Hematopoietic multipotent progenitor cell treated with erythropoietin and hydrocortisone succinate and interleukin-3 and kit ligand, for 15 days (in vitro differentiated cells): ENCODE measurements at places on chromosomes 13 and 19.
A peak's percentile ranks its signal among the peaks of the same experiment; 100 is the strongest.

DNA sequence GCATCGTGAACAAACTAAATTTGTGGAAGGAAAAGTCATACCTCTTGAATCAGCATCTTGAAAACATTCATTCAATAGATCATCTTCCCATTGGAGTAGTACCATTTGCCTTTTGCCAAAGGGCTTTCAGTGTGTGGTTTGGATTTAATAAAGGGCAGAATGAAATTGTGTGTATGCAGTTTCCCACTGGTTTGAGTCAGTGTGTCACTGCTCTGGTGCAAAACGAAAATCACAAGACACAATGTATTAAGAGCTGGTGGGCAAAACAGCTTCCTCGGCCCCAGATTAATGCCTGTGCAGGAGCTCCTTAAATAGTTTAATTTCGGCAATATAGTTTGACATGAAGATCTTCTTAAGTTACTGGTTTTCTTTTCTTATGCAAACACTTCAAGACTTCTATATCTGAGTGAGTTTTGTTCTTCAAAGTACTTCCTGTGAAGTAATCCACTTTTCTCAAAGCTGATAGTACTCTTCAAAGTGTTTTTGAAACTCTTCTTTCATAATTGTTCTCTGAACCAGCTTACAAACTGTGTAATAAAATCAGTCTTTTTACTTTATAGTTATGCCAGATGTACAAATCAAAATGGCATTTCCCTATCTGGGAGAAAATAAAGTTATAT is 32.1 kb downstream of the RASL11A start:
- DNase-seq, result no peak

GRCh38 chr19:6236310-6237291 is 43.2 kb downstream of the MLLT1 start:
- DNase-seq, result no peak

DNA sequence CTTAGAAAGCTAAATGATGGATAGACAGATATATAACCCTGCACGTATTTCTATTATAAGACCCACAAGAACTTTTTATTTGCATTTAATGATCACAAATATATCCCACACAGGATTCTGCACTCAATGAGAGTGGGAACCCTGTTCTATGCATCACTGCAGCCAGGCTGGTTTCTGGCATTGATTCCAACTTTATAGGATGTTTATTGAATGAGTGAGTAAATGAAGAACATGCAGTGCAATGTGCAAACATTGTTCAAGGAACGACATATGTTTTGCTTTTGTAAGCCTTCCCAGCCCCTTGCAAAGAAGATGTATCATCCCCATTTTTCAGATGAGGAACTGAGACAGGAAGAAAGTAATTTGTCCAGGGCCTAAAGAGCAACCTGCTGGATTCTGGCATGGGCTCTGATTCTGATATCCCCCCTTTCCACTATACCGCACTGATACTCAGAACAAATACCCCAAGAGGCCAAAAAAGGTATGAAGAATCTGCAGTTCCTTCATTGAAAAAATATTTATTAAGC is 246.3 kb downstream of the LACC1 start:
- DNase-seq, result no peak

DNA sequence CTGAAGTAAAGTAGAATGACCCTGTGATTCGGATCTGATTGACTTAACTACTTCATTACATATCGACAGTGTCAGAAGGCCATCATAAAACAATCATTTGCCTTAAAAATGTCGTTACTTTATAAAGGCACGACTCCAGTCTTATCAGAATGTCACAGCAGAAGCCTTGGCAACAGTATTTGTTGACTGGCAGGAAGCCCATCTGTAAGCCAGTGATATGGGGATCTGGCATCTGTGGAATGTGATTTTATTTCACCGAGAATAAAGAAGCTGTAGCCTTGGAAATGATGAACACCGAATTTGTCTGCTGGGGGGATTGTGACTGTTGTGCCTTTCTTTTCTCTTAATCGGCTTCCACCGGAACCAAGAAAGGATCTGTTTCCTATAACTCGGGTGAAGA is 362.5 kb downstream of the TDRD3 start:
- DNase-seq, result no peak

DNA sequence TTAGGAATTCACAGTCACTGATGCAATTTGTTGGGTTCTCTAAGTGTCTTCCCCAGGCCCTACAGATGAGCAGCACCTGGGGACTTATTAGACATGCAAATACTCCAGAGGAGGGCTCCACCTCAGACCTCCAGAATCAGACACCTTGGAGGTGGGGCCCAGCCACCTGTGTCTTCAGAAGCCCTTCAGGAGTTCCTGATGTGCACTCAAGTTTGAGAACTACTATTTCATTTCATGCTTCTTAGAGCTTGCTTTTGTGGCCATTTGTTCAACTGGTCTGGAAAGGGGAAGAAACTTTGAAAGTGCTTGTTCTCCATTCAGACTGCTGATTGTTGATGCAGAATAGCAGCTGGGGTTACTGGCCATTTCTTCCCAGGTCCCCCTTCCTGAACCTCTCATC is 472.0 kb downstream of the COG6 start:
- DNase-seq, result no peak

DNA sequence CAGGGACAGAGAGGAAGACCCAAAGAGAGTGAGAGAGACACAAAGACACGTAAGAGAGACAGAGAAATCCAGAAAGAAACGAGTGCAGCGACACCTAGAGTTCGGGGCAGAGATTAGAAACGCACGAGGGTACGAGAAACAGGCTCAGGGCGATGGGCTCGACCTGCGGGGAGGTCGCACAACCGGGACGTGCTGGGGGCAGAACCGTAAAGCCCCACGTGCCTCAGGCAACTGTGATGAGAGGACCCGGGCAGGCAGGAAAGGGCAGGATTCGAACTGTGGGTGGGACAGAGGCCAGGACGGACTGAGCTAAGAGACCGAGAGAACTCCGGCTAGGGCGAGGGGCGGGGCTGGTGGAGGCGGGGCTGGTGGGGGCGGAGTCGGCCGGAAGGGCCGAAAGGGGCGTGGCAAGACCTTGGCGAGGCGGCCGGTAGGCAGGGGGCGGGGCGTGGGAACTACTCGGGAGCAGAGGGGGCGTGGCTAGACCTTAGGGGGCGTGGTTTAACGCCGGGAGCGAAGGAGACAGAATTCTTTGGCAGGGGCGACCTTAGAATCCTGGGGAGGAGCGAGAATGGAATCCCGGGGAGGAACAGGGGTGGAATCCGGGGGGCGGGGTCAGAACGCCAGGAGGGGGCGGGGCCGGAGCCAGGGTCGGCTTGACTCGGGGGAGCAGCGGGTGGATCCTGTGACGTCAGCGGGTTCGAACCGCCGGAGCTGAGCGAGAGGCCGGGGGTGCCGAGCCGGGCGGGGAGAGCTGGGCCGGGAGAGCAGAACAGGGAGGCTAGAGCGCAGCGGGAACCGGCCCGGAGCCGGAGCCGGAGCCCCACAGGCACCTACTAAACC is at the start of gene NECTIN2:
TSS of gene NECTIN2 (plus strand) at position 686 of the 843 bp plus-strand sequence. CDS start 229 bp downstream, outside the sequence.
- peak; percentile 92 for DNase-seq

DNA sequence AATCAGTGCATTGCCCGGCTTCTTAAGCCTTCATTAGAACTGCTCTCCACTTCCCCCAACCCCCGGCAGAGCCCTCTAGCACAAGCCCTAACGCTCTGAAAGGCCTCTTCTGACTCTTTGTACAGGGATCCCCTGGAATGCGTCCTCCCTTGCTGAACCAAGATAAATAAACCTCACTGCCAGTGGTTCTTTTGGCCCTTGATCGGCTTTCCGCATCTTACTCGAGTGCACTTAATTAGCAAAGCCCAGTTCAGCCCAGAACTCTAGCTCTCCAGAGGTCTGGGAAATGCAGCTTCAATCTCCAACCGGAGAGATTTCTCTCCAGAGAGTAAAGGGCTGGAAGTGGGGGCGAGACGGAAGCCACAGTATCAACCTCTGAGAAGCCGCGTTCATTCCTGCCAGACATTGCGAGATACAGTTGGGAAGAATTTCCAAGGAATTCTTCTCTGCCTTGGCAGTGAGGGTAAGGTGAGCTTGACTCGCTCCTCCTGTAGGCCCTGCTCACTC is 8.7 kb upstream of the ZNF444 start:
- no peak for DNase-seq

GRCh38 chr19:16076958-16077611 is 790 bp downstream of the TPM4 start:
- no peak for DNase-seq

DNA sequence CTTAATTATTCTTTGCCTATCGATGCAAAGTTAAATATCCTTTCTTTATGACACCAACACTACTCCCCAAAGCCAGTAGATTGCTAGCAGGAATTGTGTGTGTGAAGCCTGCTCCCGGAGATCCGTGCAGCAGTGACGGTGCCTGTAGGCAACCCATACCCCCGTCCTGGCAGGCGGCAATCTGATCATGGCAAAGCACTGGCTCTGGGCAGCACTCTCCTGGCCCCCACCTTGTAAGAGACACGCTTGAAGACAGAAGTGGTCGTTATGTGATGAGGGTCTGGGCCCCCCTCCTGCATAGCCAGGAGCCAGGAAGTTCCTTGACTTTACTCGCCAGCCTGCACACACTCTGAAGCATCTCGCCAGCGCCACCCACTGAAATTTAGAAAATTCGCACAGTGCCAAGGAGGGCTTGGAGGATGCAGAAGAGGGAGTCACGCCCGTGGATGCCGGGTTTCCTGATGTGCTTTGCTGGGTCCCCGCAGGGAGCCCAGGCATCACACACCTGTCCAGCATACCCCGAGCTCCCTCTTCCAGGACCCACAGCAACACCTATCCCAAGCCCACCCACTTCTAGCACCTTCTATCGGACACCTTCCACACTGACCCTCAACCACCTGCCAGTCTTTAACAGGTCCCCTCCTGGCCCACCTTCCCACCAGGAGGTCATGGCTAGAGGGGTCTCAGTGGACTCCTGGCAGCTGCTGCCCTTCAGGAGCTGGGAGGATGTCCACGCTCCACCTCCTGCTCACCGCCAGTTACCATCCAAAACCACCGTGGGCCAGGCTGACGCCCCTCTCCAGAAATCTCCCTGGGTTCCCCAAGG is 54.5 kb downstream of the CEBPG start:
- no peak for DNase-seq

- no peak for DNase-seq
Observed at GRCh38 chr13:90445179-90445578, 902.3 kb upstream of the MIR17HG start.

DNA sequence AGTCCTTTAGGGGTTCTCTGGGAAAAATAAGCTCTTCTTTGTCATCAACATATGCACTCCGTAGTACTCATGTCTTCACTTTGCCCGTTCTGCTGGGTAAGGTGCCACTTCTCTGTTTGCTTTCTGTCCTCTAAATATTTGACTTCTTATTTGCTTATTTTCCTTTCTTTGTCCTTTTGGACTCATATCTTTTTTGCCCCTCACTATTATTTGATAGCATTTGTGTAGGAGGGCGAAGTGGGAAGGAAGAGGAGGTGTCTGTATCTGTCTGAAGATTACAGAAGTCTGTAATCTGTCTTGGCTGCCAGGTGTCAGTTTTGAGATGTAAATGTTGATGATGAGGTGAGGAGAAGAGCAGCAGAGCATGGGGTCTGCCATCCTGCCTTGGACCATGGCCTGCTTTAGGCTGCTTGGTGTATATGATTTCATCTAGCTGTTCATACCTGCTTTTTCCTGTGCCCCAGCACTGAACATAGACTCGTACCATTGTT is 30.8 kb downstream of the USPL1 start:
- no peak for DNase-seq

DNA sequence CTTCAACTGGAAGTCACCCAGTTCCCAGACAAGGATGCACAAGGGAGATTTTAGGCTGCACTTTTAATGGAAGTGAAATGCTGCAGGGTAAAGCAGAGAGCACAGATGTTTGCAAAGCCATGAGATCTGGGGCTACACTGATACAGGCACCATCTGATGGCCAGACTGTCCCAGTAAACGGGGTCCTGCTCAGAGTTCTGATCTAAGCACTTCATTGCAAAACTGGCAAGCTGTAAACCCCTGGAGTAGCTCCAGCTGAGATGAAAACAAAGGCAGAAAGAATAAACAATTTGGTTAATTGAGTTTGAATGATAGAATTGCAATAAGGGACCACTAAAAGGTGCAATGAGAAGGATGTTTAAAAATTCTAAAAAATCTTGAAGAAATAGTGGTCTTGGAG is 197.1 kb downstream of the OXGR1 start:
- DNase-seq, result no peak

GRCh38 chr19:6018786-6019185 is 40.8 kb upstream of the RANBP3 start:
- no peak for DNase-seq

GRCh38 chr13:33045851-33046592 is 29.8 kb downstream of the KL start:
- no peak for DNase-seq

DNA sequence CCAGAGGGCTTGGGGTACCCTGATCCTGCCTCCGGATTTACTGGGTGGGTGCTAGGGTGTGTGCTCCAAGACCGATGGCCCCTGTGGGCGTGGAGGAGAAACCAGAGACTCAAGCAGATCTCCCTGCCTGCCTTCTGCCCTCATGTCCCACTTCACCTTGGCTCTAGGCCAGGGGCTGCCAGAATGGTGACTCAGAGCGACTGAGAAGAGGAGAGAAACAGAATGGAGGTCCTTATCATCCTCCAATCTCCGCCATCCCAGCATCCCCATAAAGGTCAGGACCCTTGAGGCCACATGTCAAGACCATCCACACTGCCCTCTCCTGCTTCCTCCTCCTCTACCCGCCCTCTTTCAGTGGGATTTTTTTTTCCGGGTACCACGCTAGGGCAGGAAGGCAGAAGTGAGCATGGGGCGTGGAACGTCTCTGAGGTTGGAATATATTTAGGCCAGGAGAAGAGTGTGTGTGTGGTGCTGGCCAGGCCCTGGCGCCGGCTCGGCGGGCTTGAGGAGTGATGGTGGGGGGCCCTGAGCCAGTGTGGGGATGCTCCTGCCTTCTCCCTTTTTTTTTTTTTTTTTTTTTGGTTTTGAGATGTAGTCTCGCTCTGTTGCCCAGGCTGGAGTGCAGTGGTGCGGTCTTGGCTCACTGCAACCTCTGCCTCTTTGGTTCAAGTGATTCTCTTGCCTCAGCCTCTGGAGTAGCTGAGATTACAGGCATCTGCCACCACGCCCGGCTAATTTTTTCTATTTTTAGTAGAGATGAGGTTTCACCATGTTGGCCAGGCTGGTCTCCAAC is 22.3 kb downstream of the IER2 start:
- peak; percentile 28 for DNase-seq

GRCh38 chr19:12453495-12453894 is 12.7 kb upstream of the ZNF443 start:
- no peak for DNase-seq

DNA sequence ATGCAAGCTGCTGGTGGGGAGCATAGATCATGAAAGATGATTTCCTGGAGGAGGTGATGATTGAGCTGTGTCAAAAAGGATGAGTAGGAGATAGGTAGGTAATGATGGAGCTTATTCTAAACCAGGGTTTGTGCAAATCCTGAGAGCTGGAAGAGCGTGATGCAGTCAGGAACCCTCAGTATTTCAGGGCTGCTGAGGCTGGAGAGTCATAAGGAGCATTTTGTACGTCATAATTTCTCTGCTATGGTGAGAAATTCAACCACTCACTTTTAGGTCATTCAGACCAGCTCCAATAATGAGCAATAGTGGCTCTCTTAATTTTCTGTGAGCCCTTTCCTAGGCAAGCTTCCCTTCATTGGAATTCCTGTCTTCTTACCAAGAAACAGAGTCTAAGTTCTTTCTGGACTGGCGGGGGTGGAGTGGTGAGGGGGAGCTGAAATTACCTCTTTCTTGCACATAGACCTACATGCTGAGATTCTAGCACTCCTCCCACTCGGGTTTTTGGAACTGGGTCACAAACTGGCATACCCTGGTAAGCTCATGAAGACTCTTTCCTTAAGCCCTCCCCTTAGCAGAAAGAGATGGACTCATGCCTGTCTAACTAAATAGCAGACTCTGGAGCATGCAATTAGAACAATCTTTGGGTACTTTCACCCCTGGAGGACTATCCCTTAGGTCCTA is 62.2 kb upstream of the MYCBP2 start:
- no peak for DNase-seq
